H4 (cell line): ENCODE measurements at places on chromosomes 7 and 10. TPM values are rescaled to one million over a fixed set of nuclear protein-coding genes. Genes with fewer than 3 reads are reported as not detected.

Gene ADAP1
- 0.82 and 1.4 TPM in 2 replicates for total RNA-seq

GRCh38 chr10:113656896-113657295, 6.9 kb downstream of the NRAP start:
- no peak for DNase-seq

- DNase-seq, result no peak
These were observed 77.5 kb upstream of the EEPD1 start for GRCh38 chr7:36075561-36075960.

- no peak for DNase-seq
These were observed 28.6 kb upstream of the CADPS2 start for GRCh38 chr7:122914812-122915211.

GRCh38 chr7:76346778-76347177, 12.0 kb downstream of the YWHAG start:
- no peak for DNase-seq

Gene HMX2
- total RNA-seq, result 0.27 TPM in 1 of 2 replicates, not detected in the other

GRCh38 chr10:29688230-29688661, 53.5 kb upstream of the SVIL start:
- no peak for DNase-seq

- peak; percentile 61 for DNase-seq
These were observed 52.4 kb upstream of the GTF2IRD1 start for GRCh38 chr7:74401137-74401859.

Gene CALML5
- total RNA-seq, result not detected in 2 replicates

DNA sequence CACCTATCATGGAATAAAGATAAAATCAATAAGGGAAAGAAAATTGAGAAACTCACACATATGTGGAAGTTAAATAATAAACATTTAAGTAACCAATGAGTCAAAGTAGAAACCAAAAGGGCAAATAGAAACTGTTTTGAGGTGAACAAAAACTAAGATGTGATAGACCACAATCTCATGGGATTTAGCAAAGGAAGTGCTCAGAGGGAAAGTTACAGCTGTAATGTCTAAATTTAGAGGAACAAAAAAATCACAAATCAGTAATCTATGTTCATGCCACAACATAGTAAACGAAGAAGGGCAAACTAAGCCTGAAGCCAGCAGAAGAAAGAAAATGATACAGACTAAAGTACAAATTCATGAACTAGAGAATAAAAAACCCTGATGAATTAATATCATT, 16.3 kb downstream of the CYP3A4 start:
- DNase-seq, result no peak

- no peak for DNase-seq
These were observed 172.4 kb upstream of the ZMIZ1 start for GRCh38 chr10:78896159-78896928.

Gene MPP7
- total RNA-seq, result 1.7 and 2.2 TPM in 2 replicates

DNA sequence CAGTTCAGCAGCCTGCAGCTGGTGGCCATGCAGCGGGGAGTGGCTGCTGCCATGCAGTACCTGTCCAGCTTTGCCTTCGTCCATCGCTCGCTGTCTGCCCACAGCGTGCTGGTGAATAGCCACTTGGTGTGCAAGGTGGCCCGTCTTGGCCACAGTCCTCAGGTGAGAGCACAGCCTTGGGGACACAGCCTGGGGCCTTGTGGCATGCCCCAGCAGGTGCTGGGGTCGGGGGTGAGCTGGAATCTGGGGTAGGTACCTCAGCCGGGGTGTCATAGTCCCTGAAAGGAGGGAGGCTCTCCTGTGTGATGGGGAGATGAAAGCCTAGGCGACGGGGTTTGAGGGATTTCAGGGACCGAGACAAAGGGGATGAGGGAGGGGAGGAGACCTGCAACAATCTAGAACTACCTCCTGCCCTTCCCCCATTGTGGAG, 14.1 kb downstream of the EPHB6 start:
- no peak for DNase-seq

Gene AKR1C2
- 74.6 and 115 TPM in 2 replicates for total RNA-seq

DNA sequence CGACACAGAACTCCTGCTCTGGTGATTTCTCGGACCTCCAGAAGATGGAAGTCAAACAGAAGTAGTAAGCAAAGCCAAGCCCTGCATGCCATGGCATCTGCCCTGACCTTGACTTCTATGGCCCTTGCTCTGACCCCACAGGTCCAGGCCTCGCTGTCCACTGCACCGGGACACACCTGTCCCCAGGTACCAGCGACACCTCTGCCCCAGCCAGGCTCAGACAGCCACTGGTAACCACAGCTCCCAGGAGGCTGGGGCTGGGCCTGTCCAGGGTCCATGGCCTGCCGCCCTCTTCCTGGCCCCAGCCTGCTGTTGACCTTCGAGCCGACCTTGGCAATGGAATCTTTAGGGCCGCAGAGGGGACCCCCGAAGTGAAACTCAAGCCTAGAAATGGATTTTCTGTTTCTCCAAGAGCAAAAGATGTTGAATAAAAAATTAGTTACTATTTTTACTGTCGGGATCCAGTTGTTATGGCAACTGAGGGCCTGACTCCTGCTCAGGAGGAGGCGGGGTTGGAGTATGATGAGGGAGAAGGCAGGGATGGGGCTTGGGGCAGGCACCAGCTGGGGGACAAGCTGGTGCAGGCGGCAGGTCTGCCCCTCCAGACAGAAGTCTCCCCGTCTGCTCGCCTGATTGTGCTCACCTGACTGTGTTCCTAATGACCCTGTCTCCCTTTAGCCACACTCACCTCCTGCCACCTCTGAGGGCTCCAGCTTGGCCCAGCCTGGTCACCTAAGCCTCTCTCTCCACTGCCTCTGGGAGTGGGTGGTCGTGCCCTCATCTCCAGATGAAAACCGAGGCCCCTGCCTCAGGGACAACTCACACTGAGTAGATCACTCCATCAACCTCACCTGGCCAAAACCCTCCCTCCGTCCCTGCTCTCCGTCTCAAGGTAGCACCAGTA, 4.1 kb upstream of the MMD2 start:
- no peak for DNase-seq

DNA sequence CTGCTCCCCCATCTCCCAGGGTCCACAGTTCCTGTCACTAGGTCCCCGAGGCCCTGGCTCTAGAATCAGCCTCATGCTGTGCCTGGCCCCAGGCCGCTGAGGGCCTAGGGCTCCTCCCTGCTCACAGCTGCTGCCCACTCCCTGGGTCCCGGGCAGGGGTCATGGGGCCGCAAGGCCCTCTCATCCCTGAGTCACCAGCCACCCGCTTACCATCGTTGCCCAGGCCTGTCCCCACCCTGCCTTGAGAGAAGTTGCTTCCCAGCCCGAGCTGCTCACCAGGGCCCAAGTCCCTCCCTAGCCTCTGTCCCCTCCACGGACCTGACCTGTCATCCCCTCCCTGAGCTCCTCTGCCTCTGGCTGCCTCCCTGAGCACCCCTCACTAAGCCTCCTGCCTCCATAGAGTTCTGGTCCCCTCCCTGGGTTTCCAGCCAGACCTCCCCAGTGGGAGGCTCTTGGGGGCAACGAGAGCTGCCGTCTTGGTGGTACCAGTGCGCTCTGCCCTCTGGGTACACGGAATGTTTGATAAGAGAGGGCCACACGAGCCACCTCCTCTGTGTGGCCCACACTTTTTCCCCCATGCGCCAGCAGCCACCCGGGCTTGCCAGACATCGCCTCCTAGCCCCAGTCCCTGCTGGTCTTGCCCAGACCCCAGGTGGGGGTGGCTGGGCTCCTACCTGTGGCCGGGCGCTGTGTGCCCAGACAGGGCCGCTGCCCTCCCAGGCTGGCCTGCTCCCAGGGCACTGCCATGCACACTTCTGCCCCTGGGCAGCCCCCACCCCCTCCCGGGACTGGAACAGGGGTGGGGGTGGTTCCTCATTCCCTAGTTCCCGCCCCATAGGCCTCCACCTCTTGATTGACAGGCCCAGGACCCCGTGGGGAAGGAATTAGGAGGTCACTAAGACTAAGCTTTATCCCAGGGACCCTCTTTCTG, 21.3 kb downstream of the MLXIPL start:
- DNase-seq, result no peak

DNA sequence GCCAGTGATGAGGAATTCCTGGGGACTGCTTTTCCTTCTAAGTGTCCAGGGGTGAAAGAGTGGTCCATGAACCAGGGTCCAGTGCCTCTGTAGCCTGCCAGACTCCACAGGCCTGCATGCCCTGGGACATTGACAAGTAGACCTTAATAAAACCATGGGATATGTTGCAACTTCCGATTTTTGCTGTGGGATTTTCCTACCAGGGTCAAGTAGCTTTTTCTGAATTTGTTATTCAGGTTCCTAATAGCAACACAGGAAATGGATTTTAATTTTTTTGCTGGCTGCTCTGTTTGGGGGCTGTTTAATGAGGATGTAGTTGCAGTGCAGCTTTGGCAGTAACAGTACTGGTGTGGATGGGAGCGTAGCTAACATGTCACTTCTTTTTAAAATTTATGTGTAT, 42.1 kb downstream of the WBP1L start:
- no peak for DNase-seq

DNA sequence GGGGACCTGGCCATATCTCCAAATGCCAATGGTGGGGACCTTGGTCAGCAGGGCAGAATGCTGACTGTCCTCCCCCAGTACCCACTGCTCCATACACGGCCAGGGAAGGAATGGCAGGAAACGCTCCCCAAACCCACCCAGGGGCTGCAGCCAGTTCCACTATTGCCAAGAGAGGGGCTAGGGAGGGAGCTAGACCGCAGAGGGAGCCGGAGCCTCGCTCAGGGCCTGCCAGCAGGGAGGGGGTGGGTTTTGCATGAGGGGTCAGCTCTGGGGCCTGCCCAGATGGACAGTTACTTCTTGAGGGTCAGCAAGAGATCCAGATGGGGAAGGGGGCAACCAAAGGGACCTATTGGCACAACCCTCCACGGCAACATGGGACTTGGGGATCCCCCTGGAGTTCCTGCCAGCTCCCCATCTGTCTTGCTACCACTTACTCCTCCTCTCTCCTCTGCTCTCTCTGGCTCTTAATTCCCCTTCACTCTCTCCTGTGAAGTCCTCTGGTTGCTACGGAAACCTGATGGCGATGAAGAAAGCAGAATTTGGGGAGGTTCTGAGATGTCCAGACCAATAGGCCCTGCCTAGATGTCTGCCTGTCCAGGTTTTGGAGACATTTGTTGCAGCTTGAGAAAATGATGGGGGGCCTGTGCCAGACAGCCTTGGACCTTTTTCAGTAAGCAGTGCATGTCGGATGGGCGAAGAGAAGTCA, 12.6 kb downstream of the FGF8 start:
- DNase-seq, result no peak

Gene NRCAM
- total RNA-seq, result 2.4 and 2.5 TPM in 2 replicates

DNA sequence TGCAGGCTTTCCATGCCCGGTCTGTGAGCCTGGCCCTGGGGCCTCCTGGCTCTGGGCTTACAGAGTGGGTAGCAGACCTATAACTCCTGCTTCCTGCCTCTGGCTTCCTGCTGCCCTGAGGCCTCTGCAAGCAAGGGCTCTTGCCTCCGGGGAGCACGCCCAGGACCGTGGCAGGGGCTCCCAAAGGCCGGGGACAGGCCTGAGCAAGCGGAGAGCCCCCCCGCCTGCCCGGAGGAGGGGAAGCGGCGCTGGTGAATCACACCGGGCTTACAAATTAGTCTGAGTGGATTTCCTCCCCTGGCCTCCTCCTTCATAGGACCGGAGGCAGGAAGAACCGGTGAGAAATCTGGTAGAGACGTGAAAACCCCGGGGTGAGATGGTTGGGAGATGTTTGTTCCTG, 1.5 kb upstream of the MYL10 start:
- no peak for DNase-seq

- peak; percentile 35 for DNase-seq
These were observed 29.4 kb downstream of the CDK14 start for GRCh38 chr7:90625562-90625961.

- DNase-seq, result no peak
These were observed 226.7 kb upstream of the MBL2 start for GRCh38 chr10:52999258-52999657.

GRCh38 chr7:155814316-155815276, 2.3 kb upstream of the SHH start:
- DNase-seq, result no peak

Gene OR6B1
- total RNA-seq, result not detected in 2 replicates

DNA sequence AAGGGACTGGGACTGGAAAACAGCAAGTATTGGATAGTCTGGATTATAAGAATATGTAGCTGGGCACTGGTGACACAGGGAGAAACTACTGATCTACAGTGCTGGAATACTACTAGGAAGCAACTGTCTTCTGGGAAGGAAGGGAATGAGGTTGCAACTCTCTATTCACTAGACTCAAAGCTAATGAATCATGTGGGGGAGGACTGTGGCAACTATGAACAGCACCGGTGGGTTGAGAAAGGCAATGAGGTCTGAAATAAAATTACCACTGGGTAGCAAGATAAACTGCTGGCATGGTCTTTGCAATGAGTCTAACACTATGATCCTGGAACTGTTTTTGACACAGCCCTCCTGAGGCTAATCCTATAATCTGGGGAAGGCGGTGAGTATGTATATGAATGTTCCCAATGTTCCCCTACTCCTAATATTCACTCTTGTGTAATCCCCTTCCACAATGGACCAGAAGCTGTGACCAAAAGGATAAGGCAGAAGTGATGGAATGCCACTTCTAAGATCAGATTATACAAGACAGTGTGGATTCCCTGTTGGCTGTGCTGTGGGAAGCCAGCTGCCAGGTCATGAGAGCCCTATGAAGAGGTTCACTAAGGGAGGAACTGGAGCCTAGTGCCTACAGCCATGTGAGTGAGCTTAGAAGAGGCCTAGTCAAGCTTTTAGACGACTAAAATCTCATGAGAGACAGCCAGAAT, 101.3 kb upstream of the DNAJB12 start:
- no peak for DNase-seq

Gene CFAP69
- total RNA-seq, result 1.3 and 1.8 TPM in 2 replicates

DNA sequence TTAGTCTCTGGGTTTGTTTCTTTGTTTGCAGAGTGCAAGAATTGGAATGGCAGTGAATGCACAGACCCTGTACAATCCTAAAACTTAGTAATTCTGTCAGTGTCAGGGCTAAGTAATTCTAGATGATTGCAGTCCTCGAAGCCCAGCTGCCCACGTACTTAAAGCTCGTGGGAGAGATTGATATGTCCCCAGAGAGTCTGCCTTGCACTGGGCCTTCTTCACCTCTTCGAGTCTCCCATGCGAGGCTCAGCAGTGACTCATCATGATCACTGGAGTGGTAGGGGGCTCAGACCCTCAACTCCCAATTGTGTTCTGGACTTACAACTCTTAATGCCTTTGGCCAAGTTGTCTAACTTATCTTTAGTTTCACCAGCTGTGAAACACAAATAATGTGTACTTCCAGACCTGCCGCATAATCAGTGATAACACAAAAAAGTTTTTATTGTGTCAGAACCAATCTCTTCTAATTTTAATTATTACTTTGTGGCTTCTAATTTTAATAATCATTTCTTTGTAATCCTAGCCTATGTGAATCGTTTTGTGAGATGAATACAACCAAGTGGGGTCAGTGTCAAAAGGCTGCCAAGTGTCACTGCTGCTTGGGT, 345.6 kb upstream of the LRGUK start:
- DNase-seq, result no peak

Gene MIOS
- 46.1 and 52.8 TPM in 2 replicates for total RNA-seq

GRCh38 chr7:102085218-102085772, 201.4 kb upstream of the SH2B2 start:
- no peak for DNase-seq

Gene OR2A12
- total RNA-seq, result not detected in 2 replicates

Gene NPTX2
- not detected in 2 replicates for total RNA-seq

DNA sequence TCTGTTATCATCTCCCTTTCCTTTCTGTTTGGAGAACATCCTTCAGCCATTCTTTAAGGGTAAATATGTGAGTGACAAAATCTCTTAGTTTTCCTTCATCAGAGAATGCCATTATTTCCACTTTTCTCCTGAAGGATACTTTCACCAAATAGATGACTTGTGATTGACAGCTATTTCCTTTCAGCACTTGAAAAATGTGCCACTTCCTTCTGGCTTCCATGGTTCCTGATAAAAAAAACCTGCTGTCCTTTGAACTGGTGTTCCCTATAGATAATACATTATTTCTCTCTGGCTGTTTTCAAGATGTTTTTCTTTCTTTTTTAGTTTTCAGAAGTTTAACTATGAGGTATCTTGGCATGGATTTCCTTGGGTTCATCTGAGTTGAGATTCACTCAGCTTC, 79.7 kb downstream of the TBXAS1 start:
- no peak for DNase-seq
